NCI-H2107 (cell line): ENCODE measurements at places on chromosomes 12 and 14.

DNA sequence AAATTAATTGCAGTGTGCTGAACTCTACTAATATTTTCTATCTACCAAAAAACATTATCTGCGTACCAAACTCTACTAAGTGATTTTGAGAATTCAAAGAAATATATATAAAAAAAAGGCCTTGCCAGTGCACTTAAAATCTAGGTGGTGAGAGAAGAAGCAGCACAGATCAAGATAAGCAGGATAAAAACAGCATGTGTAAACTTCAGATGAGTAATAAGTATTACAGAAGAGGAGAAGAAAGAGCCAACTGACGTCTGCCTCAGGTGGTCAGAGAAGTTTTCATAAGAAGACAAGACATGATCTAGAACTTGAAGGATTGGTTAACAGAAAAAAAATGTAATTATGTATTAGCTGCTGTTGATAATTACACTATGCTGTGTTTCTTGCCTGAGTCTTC is 166.4 kb downstream of the DUSP6 start:
- no peak for DNase-seq

GRCh38 chr12:102503056-102503681 is 22.8 kb upstream of the IGF1 start:
- DNase-seq = no peak

DNA sequence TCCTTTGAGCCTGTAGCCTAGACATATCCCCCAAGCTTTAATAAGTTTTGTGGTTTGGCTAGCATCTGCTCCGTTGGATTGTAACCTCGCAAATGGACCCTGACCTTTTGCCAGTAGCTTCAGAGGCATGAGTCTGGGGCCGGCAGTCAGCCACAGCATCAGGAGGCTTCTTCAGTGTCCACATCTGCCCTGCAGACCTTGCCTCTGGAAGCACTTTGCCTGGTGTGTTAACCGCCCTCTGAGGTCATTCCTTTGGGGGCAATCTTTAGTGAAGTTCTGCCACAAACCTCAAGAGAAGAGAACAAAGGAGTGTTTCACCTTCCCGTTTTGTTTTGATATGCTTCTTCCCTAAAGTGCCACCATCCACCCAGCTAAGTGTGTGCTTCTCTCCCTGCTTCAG is 71.4 kb downstream of the GNS start:
- no peak for DNase-seq

- DNase-seq = no peak
Measured at GRCh38 chr14:104680806-104681688, 8.4 kb upstream of the INF2 start.

GRCh38 chr12:79848339-79848738 is 86.6 kb downstream of the PPP1R12A start:
- DNase-seq = no peak

- DNase-seq = no peak
Measured at GRCh38 chr14:39267608-39268005, 33.9 kb downstream of the MIA2 start.

GRCh38 chr14:81412779-81413178 is 12.7 kb upstream of the STON2 start:
- no peak for DNase-seq

DNA sequence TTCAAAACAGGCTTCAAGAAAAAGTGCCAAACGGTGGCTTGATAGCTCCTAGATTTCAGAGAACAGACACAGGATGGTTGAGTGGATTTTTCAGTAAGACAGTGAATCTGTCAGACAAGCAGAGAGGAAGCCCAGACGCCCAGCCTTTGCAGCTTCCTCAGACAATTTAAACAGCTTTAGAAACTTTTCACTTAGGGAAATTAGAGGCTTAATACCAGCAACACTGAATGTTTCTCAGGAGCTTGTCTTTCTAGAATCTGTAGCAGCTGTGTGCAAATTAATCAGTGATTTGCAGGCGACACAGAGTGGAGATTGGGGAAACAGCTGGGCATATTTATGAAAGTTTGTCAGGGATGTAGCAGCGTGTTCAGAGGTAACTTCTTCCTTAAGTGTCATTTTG is 362.1 kb downstream of the GALC start:
- DNase-seq = no peak

- no peak for DNase-seq
Measured at GRCh38 chr12:49954863-49955830, 4.6 kb downstream of the AQP2 start.

GRCh38 chr12:96350982-96351381 is 49.3 kb downstream of the CDK17 start:
- no peak for DNase-seq

GRCh38 chr12:92210071-92210470 is 64.4 kb upstream of the BTG1 start:
- no peak for DNase-seq

DNA sequence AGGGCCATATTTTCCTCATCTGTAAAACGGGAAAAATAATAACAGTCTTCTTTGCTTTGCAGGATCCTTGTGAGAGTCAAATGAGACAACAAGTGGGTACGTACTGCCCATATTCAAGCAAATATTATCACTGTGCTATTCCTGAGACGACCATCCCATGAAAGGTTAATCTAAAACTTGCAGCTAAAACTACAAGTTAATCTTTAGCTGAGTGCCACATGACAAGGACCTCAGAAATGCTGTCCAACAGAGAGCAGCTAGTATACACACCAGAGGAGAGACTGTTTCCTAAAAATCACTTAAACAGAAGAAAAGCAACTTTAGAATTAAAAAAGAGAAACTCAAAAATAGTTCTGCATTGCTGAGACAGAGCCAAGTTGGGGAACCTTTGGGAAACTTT is 162.7 kb upstream of the TMTC2 start:
- no peak for DNase-seq

- no peak for DNase-seq
Measured at GRCh38 chr12:75815756-75816155, 215.8 kb downstream of the PHLDA1 start.

DNA sequence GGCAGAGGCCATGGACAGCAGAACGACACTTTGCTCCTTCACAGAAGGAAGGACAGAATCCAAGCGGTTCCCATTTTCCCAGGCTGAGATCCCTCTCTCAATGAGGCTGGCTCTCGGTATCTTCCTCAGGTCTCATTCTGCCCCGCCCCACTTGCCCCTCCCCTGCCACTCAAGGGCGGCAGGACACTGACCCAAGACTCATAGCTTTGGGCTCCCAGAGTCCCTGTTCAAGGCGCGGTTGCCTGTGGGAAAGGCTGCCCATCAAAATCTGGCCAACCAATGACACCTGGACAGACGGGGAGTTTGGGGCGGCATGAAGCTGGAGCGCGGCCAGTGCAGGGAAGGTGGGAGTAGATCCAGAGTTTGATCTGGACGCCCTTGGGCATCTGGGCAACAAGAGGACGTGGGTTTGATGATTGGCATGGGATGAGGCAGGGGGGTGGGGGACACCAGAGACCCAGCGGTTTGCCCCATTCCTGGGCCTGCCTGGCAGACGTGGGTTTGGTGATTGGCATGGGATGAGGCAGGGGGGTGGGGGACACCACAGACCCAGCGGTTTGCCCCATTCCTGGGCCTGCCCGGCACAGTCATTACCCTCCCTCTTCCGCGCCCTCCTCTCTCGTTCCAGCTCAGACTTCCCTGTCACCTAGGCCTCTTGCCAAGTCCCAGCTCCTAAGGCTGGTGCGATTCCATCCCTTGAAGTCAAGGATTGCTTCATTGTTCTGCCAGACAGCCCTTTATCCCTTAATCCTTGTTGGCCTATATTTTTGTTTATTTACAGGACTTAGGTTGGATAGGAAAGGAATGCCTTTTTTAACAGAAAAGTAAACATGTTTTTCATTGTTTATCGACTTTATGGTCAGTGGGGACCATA is 92.1 kb downstream of the NINJ2 start:
- DNase-seq = no peak

DNA sequence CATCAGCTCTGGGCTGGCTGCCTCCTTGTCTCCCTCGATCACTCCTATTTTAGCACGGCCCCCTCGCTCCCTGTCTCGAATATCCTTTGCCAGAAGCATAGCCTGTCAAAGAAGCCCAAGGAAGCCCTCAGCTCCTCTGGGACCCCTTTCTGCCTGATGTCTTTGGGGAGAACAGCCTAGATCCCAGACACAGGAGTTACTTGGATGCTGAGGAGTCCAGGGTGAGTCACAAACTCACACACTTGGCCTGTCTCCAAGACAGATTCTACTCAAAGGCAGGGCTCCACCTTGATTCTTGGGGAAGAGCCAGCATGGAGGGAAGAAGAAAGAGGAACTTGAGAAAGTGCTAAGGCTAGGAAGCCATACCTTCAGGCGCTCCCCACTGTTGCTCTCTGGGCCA is 8.1 kb downstream of the AVIL start:
- DNase-seq = no peak

DNA sequence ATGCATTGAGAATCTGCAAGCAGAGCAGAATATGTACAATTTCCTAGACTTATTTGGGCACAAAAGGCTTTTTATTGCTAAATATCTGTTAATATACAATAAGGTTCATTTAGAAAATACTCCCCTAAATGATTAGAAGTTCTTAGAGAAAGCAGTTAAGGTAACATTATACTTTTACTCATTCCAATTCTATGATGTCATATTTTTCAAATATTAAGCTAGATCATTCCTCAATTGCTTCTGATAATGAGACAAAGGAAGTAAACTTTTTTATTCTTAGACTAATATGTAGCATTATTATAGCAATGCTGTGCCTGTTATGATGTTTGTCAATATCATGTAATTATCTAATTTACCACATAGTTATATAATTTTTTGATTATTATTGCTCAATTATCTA is 447.0 kb downstream of the SLC16A7 start:
- no peak for DNase-seq

DNA sequence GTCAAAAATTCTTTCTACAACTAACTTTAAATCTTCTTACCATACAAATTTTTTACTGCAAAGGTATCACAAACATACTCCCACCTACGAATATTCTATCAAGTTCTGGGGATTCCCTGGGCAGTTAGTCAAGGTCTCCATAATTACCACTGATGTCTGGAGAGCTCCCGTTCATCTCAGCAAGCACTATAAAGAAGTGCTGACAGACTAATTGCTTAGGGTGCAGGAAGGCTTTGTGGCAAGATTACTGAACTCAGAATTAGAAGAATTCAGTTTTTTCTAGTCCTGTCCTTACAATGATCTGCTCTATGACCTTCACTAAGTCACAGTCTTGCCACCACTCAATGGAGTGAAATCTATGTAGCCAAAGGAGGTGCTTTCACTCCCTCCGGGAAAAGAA is 61.5 kb downstream of the DUSP16 start:
- DNase-seq = no peak

DNA sequence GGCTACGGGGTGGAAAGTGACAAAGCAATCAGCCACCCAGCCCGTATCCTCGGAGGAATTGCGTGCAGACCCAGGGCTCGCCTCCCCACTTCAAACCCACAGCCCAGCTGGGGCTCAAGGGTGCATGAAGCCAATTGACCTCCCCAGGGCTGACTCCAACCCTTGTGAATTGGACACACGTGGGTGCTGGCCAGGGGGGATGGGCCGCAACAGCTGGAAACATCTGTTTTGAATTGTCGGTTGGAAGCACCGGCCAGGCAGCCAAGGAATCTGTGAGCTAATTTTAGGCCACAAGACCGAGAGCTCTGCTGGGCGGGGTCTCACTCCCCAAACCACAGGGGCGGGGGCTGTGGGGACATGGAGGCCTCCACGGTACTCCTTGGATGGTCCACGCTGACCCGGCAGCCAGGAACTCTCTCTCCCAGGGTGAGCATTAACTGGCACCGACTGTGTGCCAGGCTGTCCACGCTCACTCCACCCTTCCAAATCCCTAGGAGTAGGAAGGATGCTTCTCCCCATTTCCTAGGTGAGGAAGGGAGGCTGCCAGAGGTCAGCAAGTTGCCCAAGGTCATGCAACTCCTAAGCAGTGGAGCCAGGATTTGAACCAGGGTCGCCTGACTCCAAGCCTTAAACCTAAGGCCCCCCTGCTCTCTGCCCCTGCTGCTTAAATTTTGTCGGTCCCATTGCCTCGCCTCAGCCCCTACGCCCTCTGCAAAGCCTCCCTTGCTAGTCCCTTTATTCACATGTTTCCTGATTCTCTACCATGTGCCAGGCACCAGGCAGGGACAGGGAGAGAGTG is 11.9 kb upstream of the TMEM119 start:
- no peak for DNase-seq

- no peak for DNase-seq
Measured at GRCh38 chr12:26123482-26123980, 1.3 kb downstream of the BHLHE41 start.
